ENCODE measurements at places on chromosomes 3 and 15.

DNA sequence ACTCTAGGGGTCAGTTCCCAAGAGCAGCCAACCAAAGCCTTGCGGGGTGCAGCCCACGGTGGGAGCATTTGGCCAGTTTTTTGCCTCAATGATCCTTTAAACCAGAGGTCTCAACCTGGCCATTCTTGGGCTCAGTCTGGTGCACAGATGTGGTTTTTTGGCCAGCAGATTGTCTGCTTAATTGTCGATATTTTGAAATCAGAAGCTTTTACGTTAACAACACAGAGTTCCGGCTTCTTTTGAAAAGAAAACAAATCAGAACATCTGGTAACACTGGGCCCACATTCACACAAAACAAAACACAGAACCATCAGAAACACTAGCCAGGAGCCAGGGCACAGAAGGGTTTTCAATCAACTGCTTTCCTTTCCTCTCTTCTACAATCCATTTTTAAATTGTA, 127.7 kb downstream of the XXYLT1 start:
- DNase-seq = no peak

DNA sequence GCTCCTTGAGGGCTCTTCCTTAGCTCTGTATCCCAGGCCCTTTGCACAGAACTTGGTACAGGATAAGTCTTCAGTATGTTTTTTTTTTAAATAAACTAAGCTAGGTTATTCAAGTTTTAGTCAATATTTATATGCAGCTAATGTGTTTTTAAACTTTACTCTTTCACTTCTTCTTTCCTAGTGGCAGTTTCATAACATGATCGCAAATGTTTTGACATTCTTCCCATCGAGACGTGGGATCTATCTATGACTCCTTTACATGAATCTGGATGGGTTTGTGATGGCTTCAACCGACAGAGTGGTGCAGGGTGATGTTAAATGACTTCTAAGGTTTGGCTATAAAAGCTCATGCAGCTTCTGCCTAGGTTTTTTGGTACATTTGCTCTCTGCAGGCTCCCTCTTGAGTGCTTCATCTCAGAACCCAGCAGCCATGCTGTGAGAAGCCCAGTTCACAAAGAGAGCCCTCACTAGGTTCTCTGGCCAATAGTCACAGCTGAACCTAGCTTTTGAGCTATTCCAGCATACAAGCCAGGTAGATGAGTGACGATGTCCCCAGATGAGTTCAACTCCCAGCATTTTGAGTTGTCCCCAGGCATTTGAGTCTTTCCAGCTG, 13.5 kb upstream of the MECOM start:
- no peak for DNase-seq

GRCh38 chr3:39184081-39184967, 8.1 kb downstream of the XIRP1 start:
- DNase-seq = no peak

- no peak for DNase-seq
These were observed 4.1 kb upstream of the NAALADL2 start for GRCh38 chr3:174854987-174855386.

DNA sequence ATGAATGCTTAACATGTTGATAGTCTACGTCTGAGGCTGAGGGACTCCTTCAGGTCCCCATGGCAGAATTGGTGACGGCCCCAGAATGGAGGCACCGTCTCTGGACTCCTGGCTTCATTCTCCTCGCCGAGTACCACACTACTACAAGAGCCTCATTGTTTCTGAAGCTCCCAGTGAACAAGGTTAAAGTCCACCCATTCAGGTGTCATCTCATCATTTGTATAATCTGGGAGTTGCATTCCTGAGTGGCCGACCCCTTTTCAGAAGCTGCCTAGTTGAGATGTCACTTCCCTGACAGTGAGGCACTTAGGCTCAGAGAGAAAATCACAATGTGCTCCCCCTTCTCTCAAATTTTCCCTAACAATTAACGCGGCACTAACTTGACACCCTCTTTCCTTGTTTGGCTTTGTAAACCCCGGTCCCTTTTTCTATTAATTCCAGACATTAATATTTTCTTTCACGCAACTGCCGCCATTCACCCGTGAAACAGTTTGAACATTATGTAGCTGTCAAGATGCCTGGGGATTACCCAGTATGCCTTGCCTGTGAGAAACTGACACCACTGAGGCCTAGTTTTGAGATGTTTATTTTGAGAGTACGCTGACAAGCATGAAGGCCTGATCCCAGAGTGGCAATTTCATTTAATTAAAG, 105.6 kb downstream of the MCTP2 start:
- no peak for DNase-seq

DNA sequence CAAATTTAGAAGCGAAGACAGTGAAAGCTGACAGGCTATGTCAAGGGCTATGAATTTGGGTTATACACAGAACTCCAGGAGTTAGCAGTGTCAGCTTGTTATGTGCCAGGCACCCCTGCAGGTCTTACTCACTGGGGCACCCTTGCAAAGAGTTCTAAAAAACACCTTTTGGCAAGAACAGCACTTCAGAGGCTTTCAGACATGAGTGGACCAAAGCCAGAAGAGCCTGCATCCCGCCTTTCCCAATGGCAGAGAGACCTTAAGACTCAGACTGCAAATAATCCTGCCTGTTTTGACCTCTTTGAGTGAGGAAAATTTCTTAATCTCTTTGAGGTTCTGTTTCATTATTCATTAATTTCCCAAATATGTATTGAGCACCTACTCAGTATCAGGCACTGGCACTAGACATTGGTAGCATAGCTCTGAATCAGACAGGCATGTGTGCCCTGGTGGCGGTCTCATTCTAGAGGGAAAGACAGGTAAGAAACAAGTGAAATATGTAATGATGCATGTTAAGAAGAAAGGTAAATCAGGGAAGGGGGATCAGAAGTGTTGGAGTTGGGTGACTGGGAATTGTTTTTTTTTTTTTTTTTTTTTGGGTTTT, 280.0 kb downstream of the KBTBD8 start:
- DNase-seq = no peak

DNA sequence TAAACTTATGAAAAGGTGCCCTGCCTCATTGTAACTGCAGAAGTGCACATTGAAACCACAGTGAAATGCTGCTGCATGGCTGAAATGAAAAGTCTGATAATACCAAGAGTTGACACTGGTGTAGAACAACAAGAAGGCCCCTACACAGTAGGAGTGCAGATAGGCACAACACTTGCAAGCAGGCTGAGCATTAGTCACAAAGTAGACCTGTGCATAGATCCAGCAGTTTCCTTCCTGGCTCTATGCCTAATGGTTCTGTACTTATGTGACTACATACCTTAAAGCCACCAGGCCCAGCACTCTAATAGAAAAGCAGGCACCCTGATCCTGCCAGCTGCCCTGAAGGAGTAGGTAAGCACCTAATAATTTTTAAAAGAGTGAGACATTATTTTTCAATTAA, 41.8 kb downstream of the PRR23E start:
- no peak for DNase-seq

- DNase-seq = no peak
These were observed at the start of gene RBPMS2 for GRCh38 chr15:64775551-64776401. Gene RBPMS2, minus strand, starts transcription at chr15:64775589. Its CDS starts 270 bp downstream, at chr15:64775319.

DNA sequence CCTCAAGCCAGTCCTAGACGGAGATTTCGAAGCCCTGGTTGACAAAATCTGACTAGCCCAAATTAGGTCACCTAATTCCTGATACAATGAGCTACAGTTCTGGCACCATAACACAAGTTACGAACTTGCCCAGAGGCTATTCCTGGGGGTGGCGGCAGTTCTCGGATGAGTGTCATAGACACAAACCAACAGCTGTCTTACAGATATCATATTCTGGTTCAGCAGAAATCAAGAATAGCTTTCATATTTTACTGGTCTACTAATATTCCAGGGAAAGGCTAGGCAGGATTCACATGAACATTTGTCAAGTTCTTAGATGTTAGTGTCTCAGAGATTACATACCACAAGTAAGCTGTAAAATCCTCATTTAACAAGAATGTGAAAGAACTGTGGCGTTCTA, 8.8 kb downstream of the ANAPC13 start:
- no peak for DNase-seq

All from NCI-H1436 treated with DMSO at 0.1 percent for 48 hours (cell line).